ENCODE measurements at places on chromosomes 12 and 14.

- DNase-seq: no peak
Measured at GRCh38 chr12:19967431-19967830, 400.9 kb upstream of the PDE3A start.

- no peak for DNase-seq
Measured at GRCh38 chr12:42792265-42792664, 202.7 kb upstream of the PRICKLE1 start.

DNA sequence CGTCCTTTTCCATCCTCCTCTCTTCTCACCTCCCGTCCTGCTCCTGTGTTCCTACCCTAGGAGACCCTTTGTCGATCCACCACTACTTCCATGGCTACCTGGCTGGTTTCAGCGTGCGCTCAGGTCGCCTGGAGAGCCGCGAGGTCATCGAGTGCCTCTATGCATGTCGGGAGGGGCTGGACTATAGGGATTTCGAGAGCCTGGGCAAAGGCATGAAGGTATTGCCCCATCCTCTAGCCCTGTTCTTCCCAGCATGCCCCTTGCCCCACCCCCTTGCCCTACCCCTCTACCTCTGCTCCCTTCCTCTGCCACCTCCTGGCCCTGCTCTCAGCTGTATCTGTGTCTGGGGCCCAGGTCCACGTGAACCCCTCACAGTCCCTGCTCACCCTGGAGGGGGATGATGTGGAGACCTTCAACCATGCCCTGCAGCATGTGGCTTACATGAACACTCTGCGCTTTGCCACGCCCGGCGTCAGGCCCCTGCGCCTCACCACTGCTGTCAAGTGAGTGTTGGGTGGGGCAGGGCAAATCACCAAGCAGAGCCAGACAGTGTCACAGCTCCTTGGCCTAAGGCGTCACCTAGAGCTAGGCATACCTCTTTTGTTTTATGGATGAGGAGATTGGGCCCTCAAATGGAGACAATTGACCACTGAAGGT lies 12.8 kb downstream of the CLSTN3 start:
- no peak for DNase-seq

DNA sequence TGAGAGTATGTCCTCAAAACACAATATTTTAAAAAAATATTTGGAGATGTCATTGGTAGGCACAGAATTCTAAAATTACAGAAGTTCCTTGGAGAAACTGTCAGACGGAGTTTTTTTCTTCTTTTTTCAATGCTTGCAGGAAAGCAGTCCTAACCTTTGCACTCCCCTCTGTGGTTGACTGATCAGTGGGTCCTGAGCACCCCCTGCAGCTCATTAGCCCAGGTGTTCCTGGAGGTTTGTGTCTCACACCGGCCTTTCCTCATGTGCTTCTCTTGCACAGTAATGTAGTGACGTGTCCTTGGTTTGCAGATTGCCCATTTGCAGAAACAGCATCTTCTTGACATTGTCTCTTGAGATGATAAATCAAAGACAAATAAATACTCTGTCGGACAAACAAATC lies 513.0 kb downstream of the TMEM121 start:
- DNase-seq: peak; percentile 33

DNA sequence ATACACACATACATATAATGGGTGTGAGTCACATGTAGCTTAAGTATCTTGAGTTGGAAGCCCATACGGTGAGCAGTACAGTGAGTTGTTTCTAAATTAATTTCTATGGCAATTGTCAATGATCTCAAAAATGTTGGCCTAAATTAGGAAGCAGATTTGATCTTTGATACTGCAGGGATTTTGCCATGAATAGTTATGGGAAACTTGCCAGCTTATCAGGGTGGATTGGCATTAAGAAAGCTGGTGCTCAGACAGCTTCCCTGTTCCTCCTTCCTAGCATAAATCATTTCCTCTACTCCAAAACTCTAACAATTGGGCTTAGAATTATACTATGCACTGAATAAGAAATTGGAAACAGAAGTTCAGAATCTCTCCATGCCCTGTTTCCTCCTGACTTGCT lies 150.9 kb upstream of the FRMD6 start:
- no peak for DNase-seq

- DNase-seq: no peak
Measured at GRCh38 chr12:51240971-51241370, 2.3 kb downstream of the DAZAP2 start.

- DNase-seq: no peak
Measured at GRCh38 chr14:72611506-72611905, 282.4 kb downstream of the DPF3 start.

DNA sequence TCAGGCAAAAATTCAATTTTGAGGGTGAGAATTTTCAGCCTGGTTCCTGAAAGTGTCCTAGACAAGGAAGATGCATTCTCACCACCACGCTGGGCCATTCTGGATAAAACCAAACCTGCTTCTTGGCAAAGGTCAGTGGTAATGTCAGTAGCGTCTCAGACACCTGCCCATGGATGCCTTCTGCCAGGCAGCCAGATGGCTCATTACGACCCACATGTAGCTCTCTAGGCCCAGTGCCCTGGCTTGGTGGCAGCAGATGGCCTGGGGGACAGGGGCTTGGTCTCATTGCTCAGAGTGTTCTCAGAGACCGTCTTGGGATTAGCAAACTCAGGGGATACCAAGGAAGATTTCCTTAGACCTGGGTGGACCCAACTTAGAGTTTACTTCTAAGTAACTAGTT lies 105.1 kb downstream of the ARF6 start:
- DNase-seq: no peak

- DNase-seq: no peak
Measured at GRCh38 chr14:54606178-54606577, 39.2 kb downstream of the SAMD4A start.

DNA sequence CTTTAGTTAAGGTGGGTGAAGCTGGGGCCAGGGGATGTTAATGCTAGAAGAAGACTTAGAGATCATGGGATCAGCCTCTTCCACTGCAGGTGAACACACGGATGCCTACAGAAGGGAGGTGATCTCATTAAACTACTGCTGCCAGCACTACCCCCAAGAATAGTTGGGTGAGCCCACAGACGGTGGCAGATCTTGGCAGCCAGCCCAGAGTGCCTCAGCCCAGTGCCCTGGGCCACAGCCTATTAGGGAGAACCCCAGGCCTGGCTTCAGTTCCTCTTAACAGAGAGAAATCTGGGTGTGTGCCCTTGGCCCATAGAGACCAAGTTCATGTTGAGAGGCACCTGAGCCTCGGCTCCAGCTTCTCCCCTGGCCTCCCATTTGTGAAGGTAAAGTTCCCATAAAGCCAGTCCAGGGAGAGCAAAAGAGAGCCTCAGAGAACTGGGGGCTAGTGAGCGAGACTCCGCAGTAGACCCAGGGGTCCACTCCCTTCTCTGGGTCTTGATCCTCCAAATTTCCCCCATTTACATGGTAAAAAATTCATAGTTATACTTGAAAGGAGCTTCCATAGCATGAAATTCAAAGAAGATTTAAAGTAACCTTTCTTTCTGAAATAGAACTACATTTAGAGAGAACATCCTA lies 125.0 kb upstream of the CCND2 start:
- no peak for DNase-seq

- DNase-seq: no peak
Measured at GRCh38 chr12:42990387-42990786, 400.8 kb upstream of the PRICKLE1 start.

DNA sequence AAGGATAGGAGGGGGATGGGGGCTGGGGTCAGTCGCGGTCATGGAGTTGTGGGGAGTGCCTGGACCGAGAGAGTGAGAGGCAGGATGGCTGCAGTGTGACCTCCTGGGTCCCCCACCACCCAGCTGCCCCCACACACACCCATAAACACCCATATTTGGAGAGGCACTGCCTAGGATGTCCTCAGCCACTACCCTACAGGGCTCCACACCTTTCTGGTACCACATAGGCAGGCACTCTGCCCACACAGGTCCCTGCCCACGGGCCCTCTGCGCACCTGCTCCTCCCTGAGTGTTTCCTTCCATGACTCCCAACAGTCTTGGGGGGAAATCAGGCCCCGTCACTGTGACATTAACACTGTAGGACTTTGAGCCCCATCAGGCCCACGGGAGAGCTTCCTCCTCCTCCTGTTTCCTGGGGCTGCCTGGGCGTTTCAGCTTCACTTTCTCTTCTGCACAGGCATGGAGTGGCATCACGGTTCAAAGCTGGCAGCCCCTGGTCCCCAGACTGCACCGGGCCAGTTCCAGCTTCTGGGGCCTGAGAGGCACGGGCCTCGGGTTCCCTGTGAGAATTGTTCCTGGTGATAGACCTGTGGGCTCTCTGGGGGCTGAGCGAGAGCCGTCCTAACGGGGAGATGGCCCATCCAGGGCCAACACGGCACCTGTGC lies 207.0 kb upstream of the C14orf180 start:
- no peak for DNase-seq

- no peak for DNase-seq
Measured at GRCh38 chr14:63375769-63376168, 57.0 kb upstream of the GPHB5 start.

DNA sequence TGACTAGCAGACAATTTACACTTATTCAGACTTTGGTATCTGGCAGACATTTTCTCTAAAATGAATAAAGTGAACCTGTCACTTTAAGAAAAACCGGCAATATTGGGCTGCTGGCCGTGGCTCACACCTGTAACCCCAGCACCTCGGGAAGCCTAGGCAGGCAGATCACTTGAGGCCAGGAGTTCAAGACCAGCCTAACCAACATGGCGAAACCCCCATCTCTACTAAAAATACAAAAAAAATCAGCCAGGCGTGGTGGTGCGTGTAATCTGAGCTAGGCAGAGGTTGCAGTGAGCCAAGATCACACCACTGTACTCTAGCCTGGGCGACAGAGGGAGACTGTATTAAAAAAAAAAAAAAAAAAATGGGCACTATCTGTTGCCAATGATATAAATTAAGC lies 11.5 kb downstream of the DUSP16 start:
- DNase-seq: no peak

DNA sequence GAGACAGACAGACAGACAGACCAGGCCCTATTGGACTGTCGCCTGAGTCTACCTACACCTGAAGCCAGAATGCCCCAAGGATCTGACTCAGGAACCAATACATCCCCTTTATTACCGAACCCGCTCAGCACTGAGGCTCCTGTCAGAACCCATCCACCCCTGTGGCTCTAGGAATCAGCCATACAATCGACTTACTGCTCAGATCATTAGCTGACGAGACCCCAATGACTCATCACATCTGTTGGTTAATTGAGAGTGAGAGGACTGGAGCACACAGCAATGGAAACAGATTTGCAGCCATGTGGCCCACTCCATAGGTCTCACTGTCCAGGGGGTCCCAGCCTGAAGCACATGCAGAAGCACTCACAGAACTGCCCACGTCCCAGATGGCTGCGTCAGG lies 15.2 kb downstream of the ITPK1 start:
- no peak for DNase-seq

DNA sequence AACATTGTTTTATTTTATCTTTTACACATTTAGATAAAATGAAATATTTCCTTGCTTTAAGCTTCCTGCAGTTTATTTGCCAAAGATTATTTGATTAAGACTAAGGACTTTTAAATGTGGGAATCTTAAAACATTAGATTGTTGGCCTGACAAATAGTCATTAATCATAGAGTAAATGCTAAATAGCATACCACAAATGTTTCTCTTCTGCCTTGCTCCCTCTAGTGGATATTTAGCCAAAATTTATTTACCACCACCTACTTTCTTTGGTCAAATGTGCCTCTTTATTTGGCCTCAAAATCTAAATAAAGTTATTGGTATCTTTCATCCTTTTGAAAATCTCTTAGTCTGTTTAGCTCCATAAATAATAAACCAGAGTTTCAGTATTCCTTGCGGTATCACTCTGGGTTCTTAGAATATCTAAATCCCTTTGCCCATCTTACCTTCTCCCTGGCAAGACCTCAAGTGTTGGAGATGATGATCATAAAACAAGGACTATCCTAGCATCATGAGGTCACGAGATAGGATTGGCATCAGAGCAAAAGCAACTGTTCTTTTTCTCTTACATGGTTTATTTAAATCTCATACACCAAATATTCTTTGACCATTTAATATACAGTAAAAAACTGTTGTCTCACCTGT lies 150.6 kb upstream of the AEBP2 start:
- DNase-seq: no peak

DNA sequence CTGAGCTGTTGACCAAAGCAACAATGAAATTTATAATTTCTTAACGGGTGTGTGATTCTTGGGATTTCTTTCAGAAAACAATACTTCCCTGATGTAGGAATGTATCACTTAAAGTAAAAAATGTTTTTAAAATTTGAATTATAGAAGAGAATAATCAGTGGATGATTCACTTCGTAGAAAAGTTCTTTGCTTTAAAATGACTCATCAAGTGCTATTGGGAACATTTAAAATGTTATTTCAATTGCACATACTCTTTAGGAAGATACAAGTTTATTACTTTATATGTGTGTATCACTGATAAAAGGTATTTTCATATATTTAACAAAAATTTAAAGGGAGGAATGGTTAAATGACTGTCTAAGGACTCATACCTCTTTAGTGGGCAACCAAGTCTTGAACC lies 155.3 kb downstream of the PDE3A start:
- DNase-seq: no peak

- DNase-seq: no peak
Measured at GRCh38 chr14:75234173-75235115, 44.2 kb upstream of the FOS start.

- no peak for DNase-seq
Measured at GRCh38 chr12:73547421-73547820, 990.2 kb upstream of the ATXN7L3B start.

DNA sequence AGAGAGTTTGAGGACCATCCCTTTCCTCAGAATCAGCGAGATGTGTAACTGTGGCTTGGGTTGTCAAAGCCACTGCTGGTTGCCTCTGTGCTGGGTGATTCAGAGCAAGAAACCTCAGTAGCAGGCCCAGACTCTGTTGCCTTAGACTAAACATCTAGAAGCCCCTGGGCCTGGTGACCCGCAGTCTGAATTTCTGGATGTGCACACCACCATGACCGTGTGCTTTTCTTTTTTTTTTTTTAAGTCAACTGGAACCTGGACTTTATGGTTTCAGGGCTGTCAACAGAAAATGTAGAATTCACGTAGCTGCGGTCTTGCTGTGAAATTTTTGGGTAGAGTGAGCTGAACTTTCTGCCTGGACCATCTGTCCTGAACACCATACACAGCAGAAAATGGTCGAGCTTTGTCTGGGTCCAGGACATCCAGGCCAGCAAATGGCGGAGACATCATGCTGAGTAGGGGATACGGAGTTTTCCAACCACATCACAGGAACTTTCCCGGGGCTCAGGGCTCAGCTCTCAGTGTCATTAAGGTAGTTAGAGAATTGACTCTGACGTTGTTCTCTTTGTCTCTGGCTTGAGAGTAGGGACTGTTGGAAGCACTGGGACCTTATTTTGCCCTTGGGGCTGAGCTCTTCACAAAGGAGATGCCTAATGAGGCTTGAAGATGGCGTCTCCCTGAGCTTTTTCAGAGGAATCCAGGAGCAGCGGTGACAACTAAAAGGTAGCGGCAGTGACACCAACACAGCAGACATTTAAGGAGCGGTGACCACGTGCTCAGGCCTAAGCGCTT lies 23.0 kb upstream of the BATF start:
- DNase-seq: no peak

DNA sequence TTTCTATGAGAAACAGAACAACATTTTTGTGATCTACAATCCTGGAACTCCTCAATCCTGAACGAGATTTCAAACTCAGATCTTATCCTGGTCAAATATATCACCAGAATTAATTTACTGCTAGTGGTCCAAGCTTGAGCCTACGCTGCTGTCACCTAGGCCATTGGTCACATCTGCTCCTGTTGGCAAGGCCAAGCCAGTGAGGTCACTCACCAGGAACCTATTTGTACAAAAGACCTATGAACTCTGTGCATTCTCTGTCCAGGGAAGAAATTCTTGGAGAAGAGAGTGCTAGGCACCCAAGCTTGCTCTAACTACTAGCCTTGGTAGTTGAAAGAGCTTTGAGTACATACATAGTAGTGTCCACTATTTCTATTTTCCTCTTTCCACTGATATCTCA lies 106.1 kb downstream of the SLC15A5 start:
- DNase-seq: no peak

Measured in activated T-cell treated with anti-CD3 and anti-CD28 coated beads for 4 hours (primary cell).